ENCODE measurements at places on chromosomes 12 and 14. TPM values are rescaled to one million over a fixed set of nuclear protein-coding genes. Genes with fewer than 3 reads are reported as not detected.

Gene CHPT1
- total RNA-seq: 47.6 TPM

Gene ASPG
- not detected for total RNA-seq

Gene FAM177A1
- total RNA-seq: 44.9 TPM

Gene GPR137C
- 0.58 TPM for total RNA-seq

Gene IL31
- total RNA-seq: not detected

Gene MAP1LC3B2
- total RNA-seq: 0.87 TPM

Gene FLRT2
- total RNA-seq: 6.4 TPM

Gene SMCO2
- total RNA-seq: 0.17 TPM

Gene KERA
- not detected for total RNA-seq

Gene GALNT16
- total RNA-seq: 4.6 TPM

Gene TSPAN11
- total RNA-seq: 1.0 TPM

Gene CD4
- total RNA-seq: 0.15 TPM

Gene SMIM41
- total RNA-seq: 4.5 TPM

Gene FAM186B
- 0.99 TPM for total RNA-seq

Gene TBX3
- 55.9 TPM for total RNA-seq

Gene MGP
- total RNA-seq: 3.5 TPM

Gene ADAM20
- total RNA-seq: 1.9 TPM

Gene ZNF605
- 12.2 TPM for total RNA-seq

Gene BMP4
- 14.8 TPM for total RNA-seq

Gene OVCH1
- total RNA-seq: 0.83 TPM

Gene CCDC175
- not detected for total RNA-seq

Gene XRCC3
- total RNA-seq: 13.1 TPM

Gene GALNT8
- 0.29 TPM for total RNA-seq

Gene CYP27B1
- 0.15 TPM for total RNA-seq

Gene DNAAF2
- 7.0 TPM for total RNA-seq

Gene GZMH
- total RNA-seq: not detected

Gene RND1
- total RNA-seq: under 0.01 TPM

Gene CCDC177
- total RNA-seq: under 0.01 TPM

Gene TRHDE
- total RNA-seq: 42.5 TPM

Gene SCN8A
- total RNA-seq: 23.3 TPM

Gene GPR84
- not detected for total RNA-seq

Gene LRP1
- 535 TPM for total RNA-seq

Gene HRK
- 0.17 TPM for total RNA-seq

Gene IL22
- total RNA-seq: not detected

Gene OLR1
- total RNA-seq: not detected

Gene DTX1
- total RNA-seq: not detected

Gene SLC25A21
- total RNA-seq: 0.73 TPM

Gene CFAP251
- total RNA-seq: 4.8 TPM
